ENCODE measurements at places on chromosomes 12 and 14.

- no peak for DNase-seq
Observed at GRCh38 chr14:105282098-105282725, 18.6 kb downstream of the BRF1 start.

DNA sequence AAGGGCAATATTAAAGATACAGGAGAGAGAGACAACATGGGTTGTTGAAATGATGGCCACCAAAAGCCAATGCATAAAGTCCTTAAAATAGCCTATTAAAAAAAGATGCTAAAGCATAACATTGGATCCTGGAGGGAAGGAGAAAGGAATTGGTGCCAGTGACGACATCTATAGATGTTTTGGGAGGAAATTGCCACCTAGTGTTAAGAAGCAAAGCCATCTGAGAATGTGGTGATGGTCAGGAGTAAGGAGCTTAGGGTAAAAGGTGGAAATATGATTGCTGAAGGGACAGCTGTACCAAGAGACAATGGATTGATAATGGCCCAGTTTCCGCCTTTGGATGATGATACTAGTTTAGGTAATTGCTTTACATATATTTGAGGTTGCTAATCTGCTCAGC, 85.1 kb downstream of the TMEM30B start:
- no peak for DNase-seq

DNA sequence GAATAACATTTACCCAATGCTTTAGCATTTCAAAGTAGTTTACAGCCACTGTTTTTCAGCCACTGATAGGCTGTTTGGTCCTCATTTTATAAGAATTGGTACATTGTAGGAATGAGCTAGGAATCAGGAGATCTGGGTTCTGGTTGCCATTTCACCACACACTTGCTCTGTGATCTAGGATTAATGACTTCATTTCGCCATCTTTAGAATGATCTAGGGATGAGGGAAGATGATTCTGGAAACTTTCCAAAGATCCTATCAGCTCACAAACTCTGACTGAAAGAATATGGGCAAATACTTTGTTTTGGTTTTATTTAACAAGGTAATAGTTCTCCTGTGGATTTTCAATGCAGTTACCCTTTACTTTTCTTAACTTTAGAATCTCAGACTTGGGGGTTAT, 155.0 kb downstream of the GCH1 start:
- no peak for DNase-seq

- DNase-seq: no peak
Observed at GRCh38 chr14:23557521-23557920, 1.4 kb downstream of the THTPA start.

DNA sequence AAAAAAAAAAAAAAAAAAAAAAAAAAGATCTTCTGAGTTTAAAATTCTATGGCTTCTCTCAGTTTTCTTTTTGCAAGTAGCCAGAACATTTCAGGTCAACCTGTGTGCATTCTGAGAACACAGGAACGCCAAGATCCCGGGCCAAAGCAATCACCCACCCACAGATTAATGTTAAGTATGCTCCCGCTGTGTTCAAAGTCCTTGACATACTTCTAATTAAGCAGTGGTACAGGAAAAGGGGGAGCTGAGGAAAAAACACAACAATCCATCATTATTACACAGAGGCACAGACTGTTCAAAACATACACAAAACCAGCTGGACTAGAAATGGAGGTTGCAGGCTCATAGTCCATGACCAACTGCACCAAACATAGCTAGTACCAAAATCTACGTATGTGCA, 2.8 kb downstream of the FBXO21 start:
- no peak for DNase-seq

GRCh38 chr12:14827043-14827442, 13.1 kb upstream of the SMCO3 start:
- no peak for DNase-seq

Measured in NCI-H1092 treated with DMSO at 0.1 percent for 48 hours (cell line).